ENCODE measurements at places on chromosomes 2 and 18. TPM values are rescaled to one million over a fixed set of nuclear protein-coding genes. Genes with fewer than 3 reads are reported as not detected.
A peak's percentile ranks its signal among the peaks of the same experiment; 100 is the strongest.

Gene RTP5
- total RNA-seq: 0.29 TPM

DNA sequence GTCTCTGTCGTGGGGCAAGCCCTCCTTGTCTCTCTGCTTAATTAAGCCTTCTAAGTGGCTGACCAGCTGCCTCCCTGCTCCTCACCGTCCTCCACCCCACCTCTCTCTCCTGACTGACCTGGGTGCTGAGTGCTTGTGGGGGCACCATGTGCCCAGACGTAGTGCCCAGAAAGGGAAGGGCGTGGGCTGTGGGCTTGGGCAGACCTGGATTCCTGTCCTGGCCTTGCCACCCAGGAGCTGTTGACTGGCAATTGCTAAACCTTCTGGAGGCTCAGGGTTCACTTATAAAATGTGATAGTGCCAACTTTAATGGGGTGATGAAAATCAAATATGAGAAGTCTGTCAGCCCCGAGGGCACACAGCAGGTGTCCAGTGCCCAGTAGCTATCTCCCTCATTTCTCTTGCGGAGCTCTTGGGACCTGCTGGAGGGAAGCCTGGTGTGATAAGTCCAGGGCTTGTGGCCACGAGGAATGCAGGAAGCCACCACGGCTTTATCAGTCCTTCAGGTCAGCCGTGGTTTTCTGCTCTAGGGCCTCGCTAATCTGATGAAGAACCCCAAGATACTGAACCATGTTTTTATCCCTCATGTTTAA is 22.0 kb upstream of the INHBB start:
- no peaks in the 10 kb centered on the region for H3K4me1 ChIP-seq
- DNase-seq: no peak
- no peaks in the 10 kb centered on the region for H3K27me3 ChIP-seq
- H3K27ac ChIP-seq: no peak overlapping the region

GRCh38 chr2:9914384-9915065 is 37.0 kb upstream of the GRHL1 start:
- no peaks in the 10 kb centered on the region for H3K27me3 ChIP-seq
- peaks cover 21% of the 10 kb centered on the region for H3K36me3 ChIP-seq
- H3K4me1 ChIP-seq: peaks cover 10% of the 10 kb centered on the region
- H3K27ac ChIP-seq: peak overlapping the region; percentile 51

- H3K36me3 ChIP-seq: no peaks in the 10 kb centered on the region
- H3K27ac ChIP-seq: no peak overlapping the region
- H3K27me3 ChIP-seq: peaks cover 17% of the 10 kb centered on the region
- H3K4me3 ChIP-seq: no peak overlapping the region
- DNase-seq: no peak
These were observed 72.6 kb downstream of the ZNF532 start for GRCh38 chr18:58937071-58937886.

DNA sequence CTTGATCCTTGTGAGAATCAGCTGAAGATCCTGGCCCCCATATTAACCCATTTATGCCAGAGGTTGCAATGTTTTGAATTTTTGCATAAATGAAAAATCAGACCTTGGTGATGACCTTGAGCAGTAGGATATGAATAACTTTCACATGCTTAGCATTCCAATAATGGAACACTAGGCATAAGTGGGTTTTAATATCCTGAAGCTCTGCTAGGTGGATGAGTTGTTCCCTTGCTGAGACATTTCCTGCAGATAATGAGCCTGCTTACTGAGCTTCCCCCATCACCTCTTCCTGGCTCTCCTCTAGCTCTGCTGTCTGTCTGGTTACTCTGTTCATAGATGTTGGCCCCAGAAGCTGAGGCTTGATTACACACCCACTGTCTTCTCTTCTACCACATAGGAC is 25.5 kb upstream of the SEC11C start:
- no peaks in the 10 kb centered on the region for H3K36me3 ChIP-seq
- H3K27me3 ChIP-seq: peaks cover 26% of the 10 kb centered on the region
- H3K4me3 ChIP-seq: no peak overlapping the region
- no peak for DNase-seq

- DNase-seq: no peak
- H3K4me3 ChIP-seq: peak overlapping the region; percentile 44
- peaks cover 1% of the 10 kb centered on the region for H3K36me3 ChIP-seq
- H3K4me1 ChIP-seq: peaks cover 34% of the 10 kb centered on the region
These were observed 1.7 kb downstream of the ACVR2A start for GRCh38 chr2:147846412-147847081.

All from activated CD8-positive, alpha-beta T cell treated with anti-CD3 and anti-CD28 coated beads for 36 hours (primary cell).